SW480 (cell line): ENCODE measurements at places on chromosomes 16 and 17.

GRCh38 chr16:87425941-87426340 lies 33.8 kb downstream of the MAP1LC3B start:
- no peak for DNase-seq

GRCh38 chr17:42518046-42518754 lies 17.8 kb upstream of the NAGLU start:
- peak; percentile 58 for DNase-seq

DNA sequence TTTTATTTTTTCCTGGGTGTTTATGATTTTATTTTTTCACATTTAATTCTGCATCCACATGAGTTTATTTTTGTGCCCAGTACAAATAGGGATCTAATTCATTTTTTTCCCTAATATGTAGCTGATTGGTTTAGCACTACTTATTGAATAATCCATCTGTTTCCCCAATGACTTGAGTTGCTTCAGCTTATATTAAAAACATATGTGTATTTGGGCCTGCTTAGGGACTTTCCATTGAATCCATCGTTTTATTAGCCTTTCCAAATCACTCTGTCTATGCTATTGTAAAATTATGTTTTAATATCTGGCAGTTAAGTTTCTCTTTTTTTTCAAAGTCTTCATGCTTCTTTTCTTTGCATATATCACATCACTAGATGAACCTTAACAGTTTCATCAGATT lies 42.2 kb downstream of the WWP2 start:
- no peak for DNase-seq

GRCh38 chr16:57938936-57939871 lies 31.7 kb downstream of the CNGB1 start:
- no peak for DNase-seq

GRCh38 chr16:69767459-69768229 lies 5.5 kb downstream of the WWP2 start:
- no peak for DNase-seq

DNA sequence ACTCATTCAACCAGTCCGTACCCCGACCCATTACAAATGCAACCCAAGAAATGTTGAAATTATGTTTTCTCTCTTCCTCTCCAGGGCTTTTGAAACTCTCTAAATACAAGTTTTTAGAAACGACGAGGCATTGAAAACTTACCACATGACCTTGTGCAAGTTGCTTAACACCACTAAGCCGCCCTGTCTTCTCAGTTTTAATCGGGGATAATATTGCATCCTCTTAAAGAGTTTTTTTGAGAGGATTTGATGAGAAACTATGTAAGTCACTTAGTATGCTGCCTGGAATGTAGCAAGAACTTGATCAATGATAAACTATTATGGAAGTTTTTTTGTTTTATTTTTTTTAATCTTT lies 149.0 kb upstream of the FAM20A start:
- no peak for DNase-seq

DNA sequence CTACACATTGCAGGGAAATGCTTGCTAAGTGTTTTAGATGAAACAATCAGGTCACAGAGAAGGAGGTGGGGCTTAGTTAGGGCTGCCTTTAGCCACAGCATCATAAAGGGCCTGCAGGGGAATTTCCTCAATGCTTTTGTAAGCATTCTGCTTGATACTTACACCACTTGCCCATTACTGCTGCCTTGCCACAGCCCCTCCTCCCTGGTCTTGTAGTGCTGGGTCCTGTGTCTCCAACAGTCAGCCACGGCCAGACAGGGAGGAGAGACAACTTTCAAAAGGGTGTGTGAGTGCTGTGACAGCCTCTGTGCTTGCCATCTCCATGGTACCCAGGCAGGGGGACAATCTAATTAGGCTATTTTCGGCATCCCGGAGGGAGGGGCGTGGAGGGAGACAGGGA lies 111.2 kb downstream of the SHISA9 start:
- peak; percentile 25 for DNase-seq

GRCh38 chr16:85639529-85640253 lies 26.6 kb downstream of the GSE1 start:
- no peak for DNase-seq
